Fibroblast of the conjunctiva (primary cell): ENCODE measurements at places on chromosomes 7 and 10.

GRCh38 chr7:129122751-129123509, 21.6 kb upstream of the TSPAN33 start:
- DNase-seq, result no peak

- DNase-seq, result no peak
Observed at GRCh38 chr7:25308246-25308645, 80.0 kb upstream of the NPVF start.

GRCh38 chr10:1630304-1630703, 107.0 kb downstream of the ADARB2 start:
- no peak for DNase-seq

DNA sequence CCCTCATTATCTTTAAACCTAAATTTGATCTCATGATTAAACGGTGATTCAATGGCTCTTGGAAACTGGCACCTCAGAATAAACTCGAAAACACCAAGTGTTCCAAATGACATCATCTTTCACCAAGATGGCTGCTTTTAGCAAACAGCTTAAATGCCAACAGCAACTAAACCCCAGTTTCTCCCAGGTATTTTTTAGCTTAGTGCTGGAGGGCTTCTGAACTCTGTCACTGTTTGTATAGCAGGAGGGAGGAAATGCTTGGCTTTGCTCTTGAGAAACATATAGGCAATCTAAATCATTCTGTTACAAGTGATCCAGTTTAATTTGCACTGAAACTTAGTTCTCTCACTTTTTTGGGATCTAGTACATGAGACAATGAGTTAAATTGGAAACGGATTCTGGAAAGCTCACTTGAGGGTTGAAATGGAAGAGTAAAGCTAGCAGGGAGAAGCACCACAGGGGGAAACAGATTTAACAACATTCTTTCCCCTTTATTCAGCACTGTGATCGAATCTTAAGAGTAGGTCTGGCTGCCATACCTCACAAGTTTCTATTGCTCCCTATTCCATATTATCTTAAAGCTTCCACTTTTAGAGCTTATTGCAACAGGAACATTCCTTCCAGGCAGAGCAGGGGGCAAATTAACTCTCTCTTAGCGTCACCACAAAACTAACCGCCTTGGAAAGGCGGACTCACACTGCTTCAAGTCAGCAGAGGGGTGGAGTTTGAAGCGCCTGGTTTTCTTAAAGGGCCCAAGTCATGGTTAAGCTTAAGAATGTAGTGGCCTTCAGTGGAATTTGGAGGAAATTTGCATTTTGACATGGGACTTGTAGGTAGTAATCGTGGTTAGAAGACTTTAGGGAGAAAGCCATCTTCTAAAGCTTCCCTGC, 1.8 kb upstream of the CCDC6 start:
- DNase-seq, result peak; percentile 89

GRCh38 chr10:97081621-97082235, 104.0 kb downstream of the SLIT1 start:
- DNase-seq, result peak; percentile 13

GRCh38 chr7:17523813-17524739, 225.6 kb downstream of the AHR start:
- no peak for DNase-seq
